Activated T-cell treated with anti-CD3 and anti-CD28 coated beads, Interleukin-2, amount 50 U/mL, for 72 hours (primary cell): ENCODE measurements at places on chromosomes 6 and 20.

DNA sequence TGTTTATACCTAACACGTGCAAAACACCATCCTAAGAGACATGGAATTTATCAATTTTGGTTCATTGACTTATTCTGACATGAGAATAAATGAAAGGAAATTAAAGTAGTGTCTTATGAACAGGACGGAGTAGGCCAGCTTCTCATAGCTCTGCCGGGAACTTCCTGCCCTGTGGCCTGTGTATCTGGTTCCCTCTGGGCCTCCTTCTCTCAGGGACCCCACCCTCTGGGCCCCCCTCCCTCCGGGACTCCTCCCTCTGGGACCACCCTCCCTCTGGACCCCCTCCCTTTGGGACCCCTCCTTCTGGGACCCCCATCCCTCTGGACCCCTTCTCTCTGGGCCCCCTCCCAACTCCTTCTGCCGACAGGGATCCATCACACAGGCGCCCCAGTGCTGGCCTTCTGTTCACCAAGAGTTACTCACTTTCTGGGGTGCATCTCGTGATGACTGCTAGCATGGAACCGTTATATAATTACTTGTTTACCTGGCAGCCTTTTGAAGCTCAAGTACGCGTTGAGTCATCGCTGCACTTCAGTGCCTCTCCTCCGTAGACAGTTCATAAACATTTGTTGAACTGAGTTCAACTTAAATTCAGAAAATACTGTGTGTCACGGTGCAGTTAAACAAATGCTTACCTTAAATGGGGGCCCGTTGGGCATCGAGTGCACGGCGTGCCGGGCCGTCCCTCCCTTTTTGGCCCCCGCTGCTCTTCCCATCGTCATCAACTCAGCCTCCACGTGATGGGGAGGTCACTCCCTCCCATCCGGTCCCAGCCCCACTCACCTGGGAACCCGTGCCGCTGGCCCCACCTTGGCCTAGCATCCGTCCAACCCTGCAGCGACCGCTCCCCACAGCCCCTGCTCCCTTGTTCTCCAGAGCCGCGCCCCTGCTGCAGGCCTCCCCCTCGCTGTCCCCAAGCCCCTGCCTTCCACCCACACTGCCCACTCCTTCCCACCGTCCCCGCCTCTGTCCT lies 8.1 kb downstream of the CCR6 start:
- no peak for DNase-seq

DNA sequence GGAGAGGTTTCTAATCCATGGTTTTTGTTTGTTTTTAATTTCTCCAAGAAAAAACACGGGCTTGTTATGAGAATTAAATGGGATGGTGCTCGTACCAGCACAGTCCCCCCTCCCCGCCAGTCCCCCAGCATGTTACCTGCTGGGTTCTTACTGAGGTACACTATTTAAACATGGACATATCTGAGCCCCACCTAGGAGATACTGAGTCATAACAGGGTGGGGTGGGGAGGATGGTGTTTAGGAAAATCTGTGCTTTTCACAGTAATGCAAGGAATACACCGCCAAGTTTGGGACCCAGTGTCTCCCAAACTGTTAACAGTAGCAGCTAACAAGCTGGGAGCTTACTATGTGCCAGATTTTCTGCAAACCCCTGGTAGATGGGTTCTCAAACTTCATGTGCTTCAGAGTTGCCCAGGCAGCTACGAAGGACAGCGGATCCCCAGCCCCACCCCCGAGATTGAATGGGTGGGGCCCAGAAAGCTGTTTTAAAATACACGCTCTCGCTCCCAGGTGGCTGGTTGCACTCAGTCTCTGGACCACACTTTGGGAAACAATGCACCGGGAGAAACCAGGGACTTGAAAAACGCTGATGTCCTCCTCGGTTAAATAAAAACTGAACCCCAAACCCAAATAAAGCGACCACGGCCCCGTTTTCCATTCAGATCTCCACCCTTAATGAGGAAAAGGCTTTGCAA lies 995 bp downstream of the ZFP64 start:
- peak; percentile 47 for DNase-seq

- DNase-seq = no peak
Observed at GRCh38 chr20:22672191-22672590, 87.8 kb upstream of the FOXA2 start.

GRCh38 chr6:168186438-168186837 lies 107.4 kb upstream of the FRMD1 start:
- DNase-seq = no peak

GRCh38 chr20:51285684-51286083 lies 256.8 kb downstream of the NFATC2 start:
- no peak for DNase-seq

DNA sequence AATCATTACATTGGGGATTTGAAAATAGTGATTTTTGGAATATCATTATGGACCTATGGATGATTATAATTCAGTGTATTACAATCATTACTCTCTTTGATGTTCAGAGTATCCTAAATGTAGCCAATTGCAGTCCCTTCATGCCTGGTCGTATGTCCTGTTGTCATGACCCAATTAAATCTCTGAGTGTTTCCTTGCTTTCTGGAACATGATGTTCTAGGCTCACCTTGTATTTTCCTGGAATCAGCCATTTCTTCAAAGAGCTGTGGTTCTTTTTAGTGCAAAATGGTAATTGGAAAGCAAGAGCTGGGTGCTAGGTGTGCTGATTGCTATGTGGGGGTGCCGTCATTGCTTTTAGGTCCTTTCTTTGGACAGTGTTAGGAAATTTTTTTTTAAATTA lies 100.7 kb upstream of the RNF24 start:
- no peak for DNase-seq

DNA sequence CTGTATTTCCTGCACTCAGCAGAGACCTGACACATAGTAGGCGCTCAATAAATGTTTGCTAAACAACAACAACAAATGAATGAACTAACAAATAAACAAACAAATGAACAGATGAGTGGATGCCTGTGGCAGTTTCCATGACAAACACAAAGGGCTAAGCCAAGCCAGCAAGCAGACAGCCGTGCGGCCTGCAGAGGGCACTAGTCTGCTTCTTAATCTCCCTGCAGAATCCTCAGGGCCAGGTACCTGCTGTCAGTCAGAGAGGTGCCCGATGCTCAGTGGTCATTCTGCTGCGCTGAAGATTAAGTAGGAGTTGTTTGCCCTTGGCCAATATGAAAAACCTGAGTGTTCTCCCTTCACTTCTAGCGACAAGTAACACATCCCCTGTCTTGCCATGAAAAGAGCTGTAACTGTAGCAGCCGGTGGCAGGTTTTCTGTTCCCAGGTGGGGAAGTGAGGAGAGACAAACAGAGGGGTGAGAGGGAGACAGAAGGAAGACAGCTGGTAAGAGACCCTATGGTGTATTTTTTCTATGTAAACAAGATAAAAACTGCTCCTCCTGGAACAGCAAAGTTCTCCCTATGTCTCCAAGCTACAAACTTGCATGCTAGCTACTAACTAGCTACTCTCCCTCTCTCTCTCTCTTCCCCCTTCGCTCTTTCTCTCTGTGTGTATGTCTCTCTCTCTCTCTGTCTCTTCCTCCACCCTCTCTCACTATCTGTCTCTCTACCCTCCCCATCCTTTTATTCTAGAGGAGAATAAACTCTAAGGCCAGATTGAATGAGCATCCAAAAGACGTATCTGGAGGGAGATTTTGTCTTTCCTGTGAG lies at the start of gene MC3R:
Gene MC3R (plus strand): TSS at position 779 of the 829 bp plus-strand sequence. CDS start 112 bp downstream, outside the sequence.
- peak; percentile 39 for DNase-seq

GRCh38 chr6:99521633-99522151 lies 6.5 kb upstream of the USP45 start:
- DNase-seq = no peak

- no peak for DNase-seq
Observed at GRCh38 chr6:56732517-56732916, 89.8 kb upstream of the DST start.

DNA sequence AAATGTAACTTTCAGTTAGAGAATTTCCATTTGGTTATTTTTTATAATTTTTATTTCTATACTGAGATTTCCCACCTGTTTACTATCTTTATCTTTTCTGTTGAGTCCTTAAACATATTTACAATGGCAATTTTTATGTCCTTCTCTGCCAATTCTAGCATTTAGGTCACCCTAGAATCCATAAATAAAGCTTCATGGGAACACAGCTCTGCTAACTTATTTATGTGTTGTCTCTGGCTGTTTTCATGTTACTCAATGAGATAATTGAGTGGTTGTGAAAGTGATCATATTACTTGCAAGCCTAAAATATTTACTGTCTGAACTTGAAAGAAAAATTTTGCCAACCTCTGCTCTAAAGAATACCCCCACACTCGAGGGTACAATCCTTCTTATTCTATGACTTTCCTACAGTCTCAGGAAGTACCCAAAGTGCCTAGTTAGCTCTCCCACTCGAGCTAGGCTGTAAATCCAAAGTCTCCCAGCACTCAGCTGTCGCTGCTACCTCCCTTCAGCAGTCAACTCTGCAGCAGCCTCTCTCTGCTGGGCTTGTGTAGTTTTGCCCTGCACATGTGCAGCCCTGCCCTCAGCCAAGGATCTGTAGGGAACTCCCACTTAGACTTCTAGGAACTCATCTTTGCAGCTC lies 53.5 kb upstream of the GCLC start:
- DNase-seq = no peak

GRCh38 chr6:47603995-47604394 lies 94.4 kb upstream of the ADGRF4 start:
- DNase-seq = no peak

- no peak for DNase-seq
Observed at GRCh38 chr6:108744244-108744972, 103.8 kb upstream of the ARMC2 start.

DNA sequence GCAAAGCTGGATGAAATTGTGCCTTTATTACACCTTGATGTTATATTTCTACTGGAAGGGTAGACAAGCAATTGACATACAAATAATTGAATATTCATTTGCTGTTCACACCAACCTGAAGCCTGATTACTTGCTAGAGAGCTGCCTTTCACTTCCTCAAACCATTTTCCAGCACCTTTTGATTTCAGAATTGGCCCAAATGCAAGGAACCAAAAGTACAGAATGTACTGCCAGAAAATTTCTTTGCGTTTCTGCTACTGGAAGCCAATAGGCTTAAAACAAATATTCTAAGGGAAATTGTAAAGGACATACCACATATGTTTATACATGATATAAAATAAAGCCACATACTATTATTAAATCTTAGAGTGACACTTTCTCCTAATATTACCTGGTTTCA lies 94.5 kb downstream of the RFPL4B start:
- no peak for DNase-seq

DNA sequence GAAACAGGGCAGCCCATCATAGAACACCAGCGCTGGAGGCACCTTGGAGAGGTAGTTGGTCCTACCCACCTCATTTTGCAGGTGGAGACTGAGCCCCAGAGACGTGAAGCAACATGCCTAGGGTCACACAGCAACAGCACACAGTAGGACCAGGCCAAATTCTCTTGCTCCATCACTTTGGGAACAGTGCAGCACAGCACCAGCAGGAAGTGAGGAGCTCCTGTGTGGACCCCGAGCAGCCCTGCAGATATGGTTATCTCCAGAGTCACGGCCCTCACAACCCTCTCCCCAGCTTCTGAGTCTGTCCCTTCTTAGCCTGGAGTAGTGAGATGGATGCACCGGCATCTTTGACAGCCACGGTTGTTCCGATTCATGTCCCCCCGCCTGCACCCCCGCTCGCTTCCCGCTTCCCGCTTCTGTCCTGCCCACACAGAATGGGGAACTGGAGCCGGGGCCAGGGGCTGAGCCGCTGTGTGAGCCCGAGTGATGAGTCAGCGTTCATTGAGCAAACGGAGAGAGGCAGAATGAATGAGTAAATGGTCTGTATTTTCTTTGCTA lies 72.6 kb upstream of the DUSP22 start:
- no peak for DNase-seq

- DNase-seq = no peak
Observed at GRCh38 chr6:116461331-116461931, at the start of gene CALHM6. CALHM6 (plus strand) TSS chr6:116461375; CDS start chr6:116461930, 555 bp downstream.

GRCh38 chr6:149147195-149147594 lies 170.3 kb upstream of the TAB2 start:
- DNase-seq = no peak

- no peak for DNase-seq
Observed at GRCh38 chr20:53970232-53970631, 100.2 kb downstream of the BCAS1 start.

- DNase-seq = no peak
Observed at GRCh38 chr6:82980086-82980485, 85.6 kb downstream of the UBE3D start.

DNA sequence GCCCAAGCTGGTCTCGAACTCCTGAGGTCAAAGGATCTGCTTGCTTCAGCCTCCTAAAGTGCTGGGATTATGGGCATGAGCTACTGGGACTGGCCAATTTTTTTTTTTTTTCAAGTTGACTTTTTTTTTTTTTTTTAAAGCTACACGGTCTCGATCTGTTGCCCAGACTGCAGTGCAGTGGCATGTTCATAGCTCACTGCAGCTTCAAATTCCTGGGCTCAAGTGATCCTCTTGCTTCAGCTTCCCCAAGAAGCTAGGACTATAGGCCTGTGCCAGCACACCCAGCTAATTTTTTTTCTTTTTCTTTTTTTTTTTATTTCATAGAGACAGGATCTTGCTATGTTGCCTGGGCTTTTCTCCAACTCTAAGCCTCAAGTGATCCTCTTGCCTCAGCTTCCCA lies 59.5 kb downstream of the NCOA3 start:
- DNase-seq = no peak

DNA sequence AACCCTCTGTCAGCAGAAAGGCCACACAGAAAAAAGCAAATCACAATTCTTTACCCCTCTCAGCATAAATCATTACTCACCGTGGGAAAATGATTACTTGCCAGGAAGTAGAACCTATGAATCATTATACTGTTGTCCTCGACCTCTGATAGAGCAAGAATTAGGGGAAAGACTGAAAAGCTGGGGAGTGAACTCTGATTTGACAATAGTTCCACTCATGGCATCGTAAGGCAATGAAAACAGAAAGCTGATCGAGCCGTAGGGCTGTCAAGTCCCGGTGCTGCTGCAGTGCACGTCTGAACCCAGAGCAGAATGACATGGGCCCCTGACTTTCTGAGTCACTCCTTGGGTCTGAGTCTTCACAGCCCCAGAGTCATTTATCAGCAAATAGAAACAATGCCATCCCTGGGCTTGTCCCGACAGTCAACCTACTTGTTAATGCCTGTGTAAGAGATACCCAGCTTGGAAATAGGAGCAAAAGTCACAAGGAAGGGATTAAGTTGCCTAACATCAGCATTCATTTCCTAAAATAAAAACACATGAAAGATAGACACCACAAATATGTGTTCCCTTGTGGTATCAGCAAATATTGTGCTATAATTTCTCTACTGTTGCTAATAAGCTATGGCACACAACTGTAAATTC lies 224.8 kb upstream of the MARCKS start:
- peak; percentile 65 for DNase-seq

- DNase-seq = no peak
Observed at GRCh38 chr6:41538556-41539182, 7.5 kb upstream of the FOXP4 start.

DNA sequence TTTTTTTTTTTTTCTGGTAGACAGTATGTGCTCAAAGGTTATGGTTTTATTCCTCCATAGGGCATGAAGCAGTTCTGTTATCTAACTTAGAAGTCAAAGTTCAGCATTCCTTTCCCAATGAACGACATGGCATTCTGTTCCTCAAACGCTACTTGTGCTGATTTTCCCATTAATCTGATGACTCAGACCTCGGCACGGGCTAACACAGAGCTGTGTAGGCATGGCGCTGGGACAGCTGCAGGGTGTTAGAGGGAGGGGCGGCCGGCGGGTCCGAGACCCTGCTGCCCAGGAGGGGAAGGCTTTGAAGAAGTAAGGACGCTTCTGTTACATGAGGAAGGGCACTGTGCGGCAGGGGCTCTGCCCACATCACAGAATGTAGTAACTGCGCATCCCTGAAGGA lies 93.6 kb upstream of the AGPAT4 start:
- no peak for DNase-seq
